ENCODE measurements at places on chromosomes 6 and 20.

DNA sequence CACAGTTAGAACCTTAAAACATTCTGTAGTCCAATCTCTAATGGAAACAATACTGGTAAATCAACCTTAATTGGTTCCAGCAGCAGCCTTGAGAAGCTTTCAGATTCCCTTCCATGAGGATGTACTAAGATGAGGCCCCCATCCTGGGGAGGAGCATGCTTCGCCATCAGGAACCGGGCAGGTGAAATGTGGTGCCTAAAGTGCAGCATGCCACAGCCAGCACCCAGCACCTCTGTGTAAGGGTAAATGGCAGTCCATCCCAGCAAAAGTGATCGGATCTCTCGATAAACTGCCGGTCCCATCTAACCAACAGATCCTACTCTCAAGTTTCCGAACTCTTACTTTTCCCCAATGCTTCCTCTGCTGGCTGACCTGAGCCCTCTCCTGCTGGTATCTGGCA lies 166.3 kb upstream of the PDE10A start:
- no peak for DNase-seq

DNA sequence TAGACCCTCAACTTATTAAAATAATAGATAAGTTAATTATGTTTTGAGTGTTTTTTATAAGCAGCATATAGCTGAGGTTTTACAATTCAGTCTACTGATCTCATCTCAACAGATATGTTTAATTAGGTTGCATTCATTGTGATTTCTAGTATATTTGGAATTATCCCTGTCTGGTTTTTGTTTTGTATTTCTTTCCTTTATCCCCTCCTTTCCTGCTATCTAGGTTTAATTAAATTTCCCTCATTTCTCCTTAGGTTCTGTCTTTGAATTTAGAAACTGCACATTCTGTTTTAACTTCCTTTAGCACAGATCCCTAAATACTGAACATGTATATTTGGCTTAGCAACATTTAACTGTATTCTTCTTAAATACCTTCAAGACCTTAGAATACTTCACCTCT lies 4.9 kb upstream of the SUMO4 start:
- DNase-seq: no peak

GRCh38 chr6:114810468-114810867 lies 467.6 kb upstream of the HS3ST5 start:
- no peak for DNase-seq

DNA sequence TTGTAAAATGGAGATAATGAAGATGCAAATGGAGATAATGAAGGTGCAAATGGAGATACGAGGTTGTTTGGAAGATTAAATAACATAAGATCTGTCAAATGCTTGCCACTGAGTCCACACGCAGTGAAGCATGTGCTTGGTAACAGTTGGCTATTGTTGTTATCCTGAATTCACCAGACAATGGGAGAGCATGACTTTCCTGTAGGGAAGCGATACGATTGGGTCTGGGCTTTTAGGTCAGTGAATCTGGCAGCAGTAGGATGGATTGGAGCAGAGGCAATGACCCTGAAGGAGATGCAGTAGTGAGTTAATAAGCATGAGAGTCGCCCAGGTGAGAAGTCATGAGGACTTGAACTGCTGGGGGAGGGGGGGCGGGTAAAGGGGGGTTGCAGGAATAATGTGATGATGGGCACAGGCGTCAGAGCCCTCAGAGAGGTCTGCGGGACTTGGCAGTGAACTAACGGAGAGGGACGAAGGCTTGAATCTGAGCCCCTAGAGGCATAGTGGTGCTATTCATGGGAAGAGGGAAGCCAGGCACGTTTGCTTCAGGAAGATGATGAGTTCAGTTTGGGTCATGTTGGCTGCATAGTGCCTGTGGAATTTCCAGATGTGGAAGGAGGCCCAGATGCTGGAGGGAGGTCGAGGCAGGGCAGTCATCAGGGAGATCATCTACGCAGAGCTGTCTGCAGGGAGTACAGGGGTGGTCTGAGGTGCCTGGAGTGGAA lies 55.4 kb downstream of the ZDHHC14 start:
- DNase-seq: no peak

- DNase-seq: no peak
These were observed 49.1 kb downstream of the MAP3K7 start for GRCh38 chr6:90537723-90538258.

Measured in hematopoietic multipotent progenitor cell treated with erythropoietin and hydrocortisone succinate and interleukin-3 and kit ligand, for 15 days (in vitro differentiated cells).